Cerebellar nuclear complex (tissue), 1 donor: ENCODE measurements at places on chromosomes 1 and 21.

DNA sequence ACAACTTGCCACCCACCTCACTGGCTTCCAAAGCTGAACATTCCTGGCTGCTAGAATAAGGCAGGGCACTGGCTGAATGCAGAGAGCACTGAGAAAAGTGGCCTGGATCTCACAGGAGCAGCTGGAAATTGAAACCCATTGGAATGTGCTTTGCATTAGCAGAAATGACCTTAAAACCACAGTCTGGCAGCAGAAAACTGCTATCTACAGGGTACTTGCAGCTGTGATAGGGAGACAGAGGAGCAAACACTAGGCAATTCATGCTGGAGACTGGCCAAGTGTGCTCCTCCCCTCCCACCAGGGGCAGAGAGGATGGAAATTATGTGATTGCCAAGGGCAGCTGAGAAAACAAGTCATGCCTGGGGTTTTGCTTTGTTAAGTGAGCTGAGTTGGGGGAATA lies 47.2 kb downstream of the HSD3B1 start:
- DNase-seq, result no peak

DNA sequence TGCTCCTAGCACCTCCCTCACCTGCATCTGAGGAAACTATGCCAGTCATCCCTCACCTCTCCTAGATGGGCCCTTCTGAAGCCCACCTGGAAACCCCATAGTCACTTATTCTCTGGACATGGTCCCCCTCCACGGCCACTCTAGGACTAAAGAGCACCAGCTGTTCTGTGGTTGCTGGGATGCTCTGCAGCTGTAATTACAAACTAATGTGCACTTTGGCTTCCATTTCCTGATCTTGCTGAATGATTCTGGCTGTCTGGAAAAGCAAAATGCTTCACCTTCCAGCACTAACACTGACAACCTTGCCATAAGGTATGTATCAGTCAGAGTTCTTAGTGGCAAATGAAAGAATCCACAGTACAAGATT lies 48.7 kb upstream of the PSEN2 start:
- no peak for DNase-seq

- no peak for DNase-seq
These were observed 17.1 kb upstream of the C1orf87 start for GRCh38 chr1:60090655-60091054.

DNA sequence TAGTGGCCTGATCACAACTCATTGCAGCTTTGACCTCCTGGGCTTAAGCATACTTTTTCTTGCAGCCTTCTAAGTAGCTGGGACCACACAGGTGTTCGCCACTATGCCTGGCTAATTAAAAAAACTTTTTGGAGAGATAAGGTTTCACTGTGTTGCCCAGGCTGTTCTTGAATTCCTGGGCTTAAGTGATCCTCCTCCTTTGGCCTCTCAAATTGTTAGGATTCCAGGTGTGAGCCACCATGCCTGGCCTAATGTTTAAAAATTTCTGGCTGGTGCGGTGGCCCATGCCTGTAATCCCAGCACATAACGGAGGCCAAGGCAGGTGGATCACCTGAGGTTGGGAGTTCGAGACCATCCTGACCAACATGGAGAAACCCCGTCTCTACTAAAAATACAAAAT lies 24.4 kb downstream of the YTHDF2 start:
- no peak for DNase-seq

GRCh38 chr1:192587386-192588266 lies 12.1 kb downstream of the RGS1 start:
- DNase-seq, result no peak

DNA sequence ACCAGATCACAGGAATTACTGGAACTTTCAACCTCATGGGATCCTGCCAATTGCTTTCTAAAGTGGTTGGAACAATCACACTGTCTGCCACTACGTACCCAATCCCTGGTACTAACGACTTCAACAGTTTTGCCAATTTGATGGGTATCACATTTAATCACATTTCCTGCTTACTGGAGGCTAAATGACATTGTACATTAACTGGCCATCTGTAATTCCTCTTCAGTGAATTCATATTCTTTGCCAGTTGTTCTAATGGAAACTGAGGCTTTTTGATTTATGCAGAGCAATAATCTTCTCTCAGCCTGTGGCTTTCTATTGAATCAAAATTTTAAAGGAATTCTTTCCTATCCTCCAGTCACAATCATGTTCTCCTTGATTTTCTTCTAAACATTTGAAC lies 38.2 kb downstream of the LGALS8 start:
- no peak for DNase-seq

DNA sequence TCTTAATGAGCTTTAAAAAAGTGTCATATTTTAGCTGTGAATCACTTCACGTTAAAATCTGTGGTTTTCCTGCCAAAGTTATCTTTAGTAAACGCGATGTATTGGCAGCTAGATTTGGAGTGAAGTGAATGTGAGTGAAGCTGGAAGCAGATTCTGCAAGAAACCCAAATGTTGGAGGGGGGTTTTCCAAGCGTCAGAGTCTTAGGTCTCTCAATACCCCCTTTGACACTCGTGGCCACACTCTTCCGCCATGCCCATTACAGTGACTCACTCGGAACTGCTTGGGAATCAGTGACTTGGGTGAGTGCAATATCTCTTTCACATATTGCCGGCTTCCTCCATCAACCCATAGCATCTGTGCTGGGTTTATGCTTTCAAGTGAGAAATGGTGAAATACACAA lies 17.5 kb downstream of the B3GALT5 start:
- DNase-seq, result no peak

- no peak for DNase-seq
These were observed 148.9 kb downstream of the PHTF1 start for GRCh38 chr1:113610372-113610771.

DNA sequence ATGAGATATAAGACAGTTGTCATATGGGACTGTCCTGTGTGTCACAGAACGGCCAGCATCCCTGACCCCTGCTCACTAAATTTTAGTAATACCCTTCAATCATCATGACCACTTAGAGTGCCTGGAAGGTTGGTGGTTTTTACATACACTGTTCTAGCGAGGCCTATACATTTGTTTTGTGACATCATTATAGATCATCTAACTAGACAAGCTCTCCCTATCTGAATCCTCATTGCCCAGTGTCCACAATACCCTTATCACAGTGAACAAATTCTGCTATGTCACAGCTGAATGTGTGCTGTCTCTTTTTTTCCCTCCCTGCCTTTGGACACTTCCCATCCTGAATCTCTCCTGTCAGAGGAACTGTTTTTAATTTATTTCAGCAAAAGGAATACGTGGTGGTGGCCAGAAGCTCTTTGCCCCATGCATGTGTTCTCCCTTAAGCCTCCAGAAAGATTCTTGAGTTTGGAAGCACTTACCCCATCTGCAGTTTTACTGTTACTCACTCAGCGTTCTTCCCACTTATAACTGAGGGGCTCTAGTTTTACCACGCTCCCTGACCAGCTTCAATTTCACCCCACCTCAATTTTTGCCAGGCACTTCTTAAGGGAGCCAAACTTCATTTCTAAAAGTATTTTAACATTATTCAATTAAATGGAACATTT lies 70.3 kb downstream of the OLFML2B start:
- no peak for DNase-seq

DNA sequence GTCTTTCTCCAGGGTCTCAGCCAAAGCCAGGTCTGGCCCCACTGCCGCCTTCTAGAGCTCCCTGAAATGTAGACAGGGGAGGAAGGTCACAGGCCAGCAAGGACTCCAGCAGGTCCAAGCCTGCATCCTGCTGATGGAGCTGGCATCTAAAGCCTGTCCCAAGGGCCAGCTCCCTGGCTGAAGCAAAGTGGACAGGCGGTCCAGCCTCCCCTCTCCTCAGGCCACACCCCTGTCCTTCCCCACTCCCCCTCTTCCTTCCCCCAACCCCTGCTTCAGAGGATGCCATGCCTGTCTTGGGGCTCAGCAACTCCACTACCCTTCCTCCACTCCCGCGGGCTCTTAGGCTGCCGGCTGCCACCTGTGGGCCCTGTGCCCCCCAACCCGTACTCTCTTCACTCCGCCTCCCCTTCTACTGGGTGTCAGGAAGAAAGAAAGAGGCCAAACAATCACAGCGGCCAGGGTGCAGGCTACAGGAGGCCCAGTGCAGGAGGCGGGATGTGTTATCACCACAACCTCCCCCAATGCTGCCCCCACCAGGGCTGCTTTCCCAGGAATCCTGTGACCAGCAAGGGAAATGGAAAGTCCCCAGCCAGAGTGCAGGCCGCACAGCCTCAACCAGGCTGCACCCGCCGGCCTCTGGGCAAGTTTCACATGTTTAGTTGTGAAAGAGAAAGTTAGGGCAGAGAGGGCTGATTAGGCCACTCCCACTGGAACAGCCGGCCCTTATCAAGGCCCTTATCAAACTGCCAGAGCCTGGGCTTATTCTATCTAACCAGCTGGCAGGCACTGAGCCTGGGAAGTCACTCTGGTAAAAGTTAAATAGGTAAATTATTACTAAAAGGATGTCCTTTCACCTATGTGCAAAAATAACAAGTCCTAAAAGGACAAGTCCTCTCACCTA lies 34.1 kb downstream of the ACOT7 start:
- no peak for DNase-seq

DNA sequence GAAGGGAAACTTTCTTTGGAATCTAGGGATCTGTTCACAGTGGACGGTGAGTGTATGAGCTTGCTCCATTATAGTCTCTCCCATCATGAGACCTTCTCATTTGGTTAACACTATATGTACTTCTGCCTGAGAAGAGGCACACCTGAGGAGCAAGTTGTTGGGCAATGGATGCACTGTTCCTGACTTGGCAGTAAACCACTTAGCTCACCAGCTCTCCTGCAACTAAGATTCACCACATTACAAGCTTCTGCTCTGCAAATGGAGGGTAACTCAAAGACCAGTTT lies 10.2 kb downstream of the MACF1 start:
- DNase-seq, result no peak

- DNase-seq, result no peak
These were observed 502.8 kb downstream of the SMYD3 start for GRCh38 chr1:246004301-246004700.

GRCh38 chr21:34761758-34762330 lies 93.0 kb downstream of the CLIC6 start:
- DNase-seq, result no peak

GRCh38 chr1:66943361-66943969 lies 18.7 kb downstream of the MIER1 start:
- DNase-seq, result no peak

GRCh38 chr1:91245435-91245834 lies 159.2 kb downstream of the HFM1 start:
- DNase-seq, result no peak

DNA sequence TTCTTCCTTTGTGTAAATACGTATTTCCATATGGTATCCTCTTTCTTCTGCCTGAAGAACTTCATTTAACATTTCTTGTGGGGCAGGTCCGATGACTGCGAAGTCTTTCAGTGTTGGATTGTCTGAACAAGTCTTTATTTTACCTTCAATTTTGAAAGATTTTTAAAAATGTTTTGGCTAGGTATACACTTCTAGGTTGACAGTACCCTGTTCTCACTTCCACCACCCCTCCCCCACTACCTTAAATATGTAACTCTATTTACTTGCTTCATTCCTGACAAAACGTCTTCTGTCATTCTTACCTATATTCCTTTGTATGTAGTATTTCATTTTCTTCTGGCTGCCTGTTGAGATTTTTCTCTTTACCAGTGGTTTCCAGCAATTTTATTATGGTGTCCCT lies 85.7 kb upstream of the ARTN start:
- DNase-seq, result no peak

GRCh38 chr1:33375316-33375715 lies 54.4 kb upstream of the A3GALT2 start:
- DNase-seq, result no peak

GRCh38 chr1:78333502-78333901 lies 157.3 kb upstream of the PTGFR start:
- no peak for DNase-seq

DNA sequence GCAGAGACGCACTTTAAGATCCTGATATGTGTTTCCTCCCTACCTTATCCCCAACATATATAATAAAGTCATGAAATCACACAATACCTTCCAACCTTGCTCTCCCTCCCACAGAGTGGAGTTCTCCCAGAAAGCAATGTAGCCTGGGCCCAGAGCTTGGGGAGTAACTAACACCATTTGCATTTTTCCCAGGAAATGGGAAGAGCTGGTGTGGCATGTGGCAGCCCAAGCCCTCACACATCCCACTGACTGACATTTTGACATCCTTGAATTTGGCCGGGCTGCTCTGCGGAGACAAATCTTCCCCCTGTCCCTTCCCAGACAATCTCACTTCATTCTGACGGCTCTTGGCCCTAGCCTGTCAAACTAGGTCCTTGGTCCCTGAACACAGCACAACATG lies 37.0 kb upstream of the ATP2B4 start:
- no peak for DNase-seq

GRCh38 chr1:25088946-25089345 lies 143.4 kb downstream of the SYF2 start:
- DNase-seq, result no peak

GRCh38 chr1:52364235-52364839 lies 1.7 kb downstream of the CC2D1B start:
- no peak for DNase-seq

GRCh38 chr1:235502601-235503402 lies 1.4 kb downstream of the B3GALNT2 start:
- DNase-seq, result no peak

DNA sequence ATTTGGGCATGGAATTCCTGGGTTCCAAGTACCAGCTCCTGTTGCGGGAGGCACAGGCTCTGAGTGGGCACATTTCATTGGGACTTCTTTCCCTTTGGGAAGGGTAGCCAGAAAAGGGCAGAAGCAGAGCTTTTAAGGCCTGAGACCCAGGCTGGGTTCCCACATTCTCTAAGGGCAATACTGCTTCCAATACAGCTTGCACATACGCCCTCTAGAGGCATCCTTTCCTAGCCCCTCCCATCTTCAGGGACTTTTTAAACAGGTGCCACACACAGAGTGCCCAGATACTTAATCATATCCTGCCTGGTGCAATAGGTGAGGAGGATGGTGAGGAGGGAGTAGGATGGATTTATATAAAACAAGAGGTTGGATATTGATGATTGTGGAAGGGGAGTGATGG lies 5.7 kb downstream of the GPR88 start:
- no peak for DNase-seq

GRCh38 chr21:45376459-45377324 lies 28.3 kb upstream of the COL18A1 start:
- no peak for DNase-seq

DNA sequence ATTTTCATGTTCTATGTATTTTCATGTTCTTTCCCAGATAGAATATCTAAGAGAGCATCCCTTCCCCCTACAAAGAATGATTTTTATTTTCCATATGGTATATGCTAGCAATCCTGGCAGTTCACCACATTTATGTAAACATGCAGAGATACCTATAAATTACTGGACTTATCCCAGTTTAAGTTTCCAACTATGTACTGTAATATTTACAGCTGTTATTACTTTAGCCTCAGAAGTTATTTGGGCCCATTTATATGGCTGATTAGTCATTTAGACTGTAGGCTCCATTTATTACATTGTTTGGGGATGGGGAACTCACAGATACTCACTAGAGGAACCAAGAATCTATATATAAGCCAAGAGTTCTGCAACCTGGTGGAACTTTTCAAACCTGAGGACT lies 84.8 kb upstream of the WARS2 start:
- DNase-seq, result no peak
